ENCODE measurements at places on chromosomes 2 and 18.

GRCh38 chr2:113175042-113175628 is 1.4 kb downstream of the PSD4 start:
- DNase-seq = no peak

DNA sequence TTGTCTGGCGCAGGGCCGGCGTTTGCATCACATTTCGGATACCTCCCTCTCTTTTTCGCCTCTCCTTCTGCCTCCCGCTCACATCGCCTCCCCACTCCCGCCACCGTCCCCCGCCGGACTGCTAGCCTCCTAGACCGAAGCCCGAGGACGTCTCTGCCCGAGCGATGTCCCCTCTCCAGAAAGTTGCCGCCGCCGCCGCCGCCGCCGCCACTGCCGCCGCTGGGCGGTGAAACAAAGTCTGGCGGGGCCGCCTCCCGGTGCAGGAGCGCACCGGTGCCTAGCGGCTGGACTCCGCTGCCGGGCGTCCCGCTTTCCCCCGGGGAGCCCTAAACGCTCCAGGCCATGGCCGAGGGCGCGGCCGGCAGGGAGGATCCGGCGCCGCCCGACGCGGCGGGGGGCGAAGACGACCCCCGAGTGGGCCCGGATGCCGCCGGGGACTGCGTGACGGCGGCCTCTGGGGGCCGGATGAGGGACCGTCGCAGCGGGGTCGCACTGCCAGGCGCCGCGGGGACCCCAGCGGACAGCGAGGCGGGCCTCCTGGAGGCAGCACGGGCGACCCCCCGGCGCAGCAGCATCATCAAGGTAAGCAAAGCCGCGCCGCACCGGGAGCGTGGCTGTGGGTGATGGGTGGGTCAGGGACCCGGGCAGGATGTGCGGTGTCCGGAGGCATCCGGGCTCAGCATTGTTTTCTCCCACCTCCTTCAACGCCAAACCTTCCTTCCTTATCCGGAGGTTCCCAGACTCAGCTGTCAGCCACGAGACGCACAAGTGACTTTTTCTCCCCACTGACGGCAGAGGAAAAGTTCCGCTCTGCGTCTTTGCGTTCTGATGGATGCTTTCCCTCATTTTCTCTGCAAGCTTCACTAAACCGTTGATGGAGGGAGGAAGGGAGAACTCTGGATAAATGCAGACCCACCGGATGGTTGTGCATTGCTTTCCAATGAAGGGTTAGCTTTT is 643 bp downstream of the PLCL1 start:
- no peak for DNase-seq

- DNase-seq = no peak
Measured at GRCh38 chr2:161165266-161165665, 5.0 kb downstream of the TANK start.

GRCh38 chr2:138867341-138867740 is 87.2 kb upstream of the NXPH2 start:
- no peak for DNase-seq

GRCh38 chr2:15169326-15170069 is 391.6 kb downstream of the NBAS start:
- DNase-seq = no peak

DNA sequence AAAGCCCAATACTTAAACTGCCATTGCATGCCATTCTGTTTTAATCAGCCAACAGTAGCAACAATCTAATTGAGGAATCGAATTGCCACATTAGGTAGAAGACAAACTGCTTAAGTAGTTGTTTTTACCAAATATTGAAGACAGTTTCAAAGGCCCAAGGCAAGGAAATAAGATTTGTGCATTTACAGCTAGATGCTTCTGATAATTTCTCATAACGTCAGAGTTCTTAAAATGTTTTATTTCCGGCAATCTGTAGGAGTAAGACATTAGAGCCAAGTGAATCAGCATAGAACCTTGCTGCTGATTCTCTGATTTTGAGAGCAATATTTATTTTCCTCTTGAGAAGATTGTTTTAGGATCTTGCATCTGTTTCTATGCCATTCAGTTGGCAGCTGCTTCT is 174.3 kb downstream of the RBM43 start:
- no peak for DNase-seq

GRCh38 chr2:101549371-101549770 is 74.5 kb upstream of the RFX8 start:
- DNase-seq = no peak

DNA sequence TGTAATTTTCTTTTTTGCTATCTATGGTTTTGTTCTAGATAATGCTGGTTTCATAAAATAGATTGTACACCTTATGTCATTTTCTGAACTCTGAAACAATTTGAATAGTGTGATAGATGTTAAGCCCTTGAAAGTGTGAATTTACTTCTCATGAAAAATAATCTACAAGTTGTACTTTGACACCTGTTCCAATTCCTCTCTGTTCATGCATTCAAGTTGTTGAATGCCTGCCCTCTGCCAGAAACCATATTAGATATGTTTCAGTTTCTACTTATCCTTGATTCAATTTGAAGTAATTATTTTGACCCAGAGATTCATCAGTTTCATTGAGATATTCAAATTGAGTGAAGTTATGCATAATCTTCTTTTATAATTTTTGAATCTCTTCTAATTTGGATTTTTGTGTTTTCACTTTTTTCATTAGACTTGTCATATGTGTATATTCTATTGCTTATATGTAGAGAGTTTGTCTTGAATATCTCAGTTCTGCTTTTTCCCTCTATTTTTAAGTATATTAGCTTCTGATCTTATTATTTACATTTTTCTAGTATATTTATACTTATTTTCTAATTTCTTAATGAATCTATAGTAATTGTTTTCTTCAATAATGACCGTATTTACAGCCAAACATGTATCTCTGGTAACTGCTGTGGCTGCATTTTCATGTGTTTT is 143.3 kb upstream of the TACR1 start:
- DNase-seq = no peak

DNA sequence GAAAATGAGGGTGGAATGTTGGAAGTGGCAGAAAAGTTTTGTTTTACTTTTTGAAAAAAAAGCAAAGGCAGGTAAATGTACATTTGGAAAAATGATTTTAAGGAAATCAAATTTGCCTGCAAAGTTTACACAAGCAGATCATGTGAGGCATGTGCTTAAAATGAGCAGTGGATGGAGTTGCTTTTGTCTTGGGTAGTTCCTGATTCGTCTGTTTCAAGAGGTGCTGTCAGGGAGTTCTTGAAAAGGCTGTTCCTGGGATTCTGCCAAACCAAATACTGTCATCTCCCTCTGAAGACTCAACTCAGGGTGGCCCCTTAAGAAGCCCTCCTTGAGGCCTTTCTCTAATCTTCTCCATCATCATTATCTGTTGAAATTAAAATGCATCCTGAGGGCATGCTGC is 59.0 kb downstream of the TACR1 start:
- no peak for DNase-seq

DNA sequence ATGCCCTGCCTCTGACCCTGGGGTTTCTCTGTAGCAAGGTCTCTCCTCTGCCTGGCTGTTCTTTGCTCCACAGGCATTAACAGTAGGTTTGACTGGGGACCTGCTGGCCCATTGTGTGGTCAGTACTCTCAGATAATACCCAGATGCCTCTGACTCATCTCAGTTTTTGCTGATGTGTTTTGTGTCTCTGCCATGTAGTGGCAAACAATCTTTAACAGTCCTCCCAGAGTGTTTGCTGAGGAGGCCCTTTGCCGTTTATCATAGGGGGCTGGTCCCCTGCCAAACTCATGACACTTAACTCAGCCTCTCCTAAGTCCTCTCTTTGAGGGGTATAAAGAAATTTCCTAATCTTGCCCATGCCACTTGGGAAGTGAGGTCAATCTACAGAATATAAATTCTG is 793.7 kb upstream of the FANCL start:
- DNase-seq = no peak

DNA sequence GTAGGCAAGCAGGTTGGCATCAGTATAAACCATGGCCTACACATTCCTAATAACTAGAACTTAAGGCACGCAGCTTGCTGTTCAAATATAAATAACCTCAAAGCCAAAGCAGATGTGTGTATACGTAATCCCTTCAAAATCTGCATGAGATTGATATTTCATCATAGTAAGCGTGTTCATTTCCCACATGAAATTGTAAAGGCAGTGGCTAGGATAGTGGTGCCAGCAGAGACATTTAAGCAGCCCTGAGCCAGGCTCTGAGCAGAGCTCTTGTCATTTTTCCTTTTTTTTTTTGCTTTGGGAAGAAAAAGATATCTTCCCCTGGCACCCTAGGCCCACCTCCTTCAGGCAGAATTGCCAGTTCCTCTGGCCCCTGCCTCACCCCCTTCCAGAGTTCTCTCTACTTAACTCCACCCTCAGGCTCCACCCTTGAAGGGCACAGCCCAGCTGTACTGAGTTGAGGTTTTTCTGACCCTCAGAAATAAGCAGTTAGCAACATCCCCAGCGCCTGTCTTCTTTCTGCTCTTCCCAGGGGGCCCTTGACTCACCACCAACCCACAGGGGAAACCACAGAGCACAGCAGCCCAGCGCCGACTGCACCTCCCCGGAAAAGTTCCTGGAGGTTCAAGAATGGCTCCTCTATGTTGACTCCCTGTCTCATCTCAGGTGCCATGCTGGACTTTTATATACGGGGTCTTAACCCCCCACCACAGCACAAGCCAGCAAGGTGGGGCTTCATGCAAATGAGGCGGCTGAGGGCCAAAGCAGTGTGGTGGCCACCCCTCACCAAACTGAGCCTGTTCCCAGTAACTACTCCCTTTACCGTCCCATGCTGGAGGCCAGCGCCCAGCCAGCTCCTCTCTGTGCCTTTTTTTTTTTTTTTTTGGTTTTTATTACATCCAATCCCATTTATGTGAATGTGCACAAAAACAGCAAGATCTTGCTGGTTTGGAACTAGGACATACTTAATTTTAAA is 84.7 kb downstream of the EHD3 start:
- DNase-seq = no peak

DNA sequence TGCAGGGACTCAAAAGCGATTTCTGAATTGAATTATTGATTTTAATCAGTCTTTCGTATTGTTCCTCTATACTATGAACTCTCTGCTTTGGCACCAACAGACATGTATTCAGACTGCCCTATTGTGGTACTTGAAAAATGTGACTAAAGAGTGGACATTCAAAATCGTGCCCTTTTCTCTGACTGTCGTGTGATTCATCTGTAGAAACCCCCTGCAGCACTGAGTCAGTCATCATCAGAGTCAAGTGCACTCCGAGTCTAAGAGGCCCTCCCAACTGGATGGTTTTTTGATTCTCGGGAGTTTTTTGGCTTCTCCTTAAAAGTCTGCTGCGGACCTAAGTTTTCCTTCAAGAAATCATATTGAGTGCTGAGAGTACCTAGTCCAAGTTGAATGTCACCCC is 96.4 kb upstream of the FOSL2 start:
- DNase-seq = no peak

- no peak for DNase-seq
Measured at GRCh38 chr2:234019896-234020295, 30.6 kb upstream of the SPP2 start.

DNA sequence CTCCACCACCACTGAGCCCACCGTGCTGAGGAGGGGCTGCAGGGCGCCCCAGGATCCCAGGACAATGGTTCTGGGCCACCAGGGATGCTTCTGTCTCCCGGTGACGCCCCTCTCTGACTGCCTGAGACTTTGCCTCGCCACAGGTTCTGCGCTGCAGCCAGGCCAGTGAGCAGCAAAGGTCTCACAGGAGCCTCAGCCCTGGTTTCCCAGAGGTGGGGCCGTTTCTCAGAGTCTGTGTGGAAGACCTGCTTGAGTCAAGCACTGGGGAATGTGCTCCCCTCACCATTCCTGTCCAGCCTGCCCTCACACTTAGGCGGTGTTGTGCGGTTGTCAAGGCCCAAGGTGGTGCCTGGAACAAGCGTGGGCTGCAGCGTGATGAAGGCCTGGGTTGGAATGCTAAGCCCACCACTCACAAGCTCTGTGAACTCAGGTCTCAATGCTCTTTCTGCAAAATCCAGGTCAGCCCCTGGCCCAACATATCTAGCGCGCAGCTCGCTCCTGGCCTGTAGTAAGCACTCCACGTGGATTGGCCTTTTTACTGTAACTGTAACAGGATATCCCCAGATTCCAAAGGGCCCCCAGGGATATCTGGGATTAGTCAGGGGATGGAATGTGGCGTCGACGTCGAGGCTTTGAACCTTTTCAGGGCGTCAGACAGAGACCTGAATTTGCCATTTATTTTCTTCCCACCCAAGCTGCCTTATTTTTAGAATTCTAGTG is 47.6 kb downstream of the PLB1 start:
- DNase-seq = no peak

DNA sequence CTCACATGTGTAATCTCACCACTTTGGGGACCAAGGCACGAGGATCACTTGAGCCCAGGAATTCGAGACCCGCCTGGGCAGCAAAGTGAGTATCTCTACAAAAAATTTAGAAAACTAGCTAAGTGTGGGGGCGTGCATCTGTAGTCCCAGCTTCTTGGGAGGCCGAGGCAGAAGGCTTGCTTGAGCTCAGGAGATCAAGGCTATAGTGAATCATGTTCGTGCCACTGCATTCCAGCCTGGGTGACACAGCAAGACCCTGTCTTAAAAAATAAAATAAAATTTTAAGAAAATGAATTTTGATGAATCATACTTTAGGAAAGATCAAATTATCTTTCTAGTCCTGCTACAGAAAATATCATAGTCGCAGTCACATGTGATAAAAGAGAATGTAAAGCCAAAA is 46.9 kb downstream of the CABYR start:
- DNase-seq = no peak

- no peak for DNase-seq
Measured at GRCh38 chr18:25061395-25061794, 290.6 kb downstream of the ZNF521 start.

DNA sequence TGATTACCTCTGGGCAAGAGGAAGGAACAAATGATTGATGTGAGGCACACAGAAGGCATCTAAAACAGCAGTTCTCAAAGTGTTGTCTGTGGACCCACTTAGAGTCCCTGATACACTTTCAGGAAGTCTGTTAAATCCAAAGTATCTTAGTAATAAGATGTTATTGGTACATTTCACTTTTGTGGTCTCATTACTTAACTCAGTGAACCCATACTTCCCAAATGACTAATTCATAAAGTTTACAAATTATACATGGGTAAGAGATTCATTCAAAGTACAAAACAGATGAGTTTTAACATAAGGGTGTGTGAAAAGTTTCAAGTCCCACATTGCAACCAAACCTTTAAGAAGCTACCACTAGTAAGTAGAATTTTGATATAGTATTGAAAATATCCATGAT is 440.5 kb downstream of the NUP35 start:
- DNase-seq = no peak

DNA sequence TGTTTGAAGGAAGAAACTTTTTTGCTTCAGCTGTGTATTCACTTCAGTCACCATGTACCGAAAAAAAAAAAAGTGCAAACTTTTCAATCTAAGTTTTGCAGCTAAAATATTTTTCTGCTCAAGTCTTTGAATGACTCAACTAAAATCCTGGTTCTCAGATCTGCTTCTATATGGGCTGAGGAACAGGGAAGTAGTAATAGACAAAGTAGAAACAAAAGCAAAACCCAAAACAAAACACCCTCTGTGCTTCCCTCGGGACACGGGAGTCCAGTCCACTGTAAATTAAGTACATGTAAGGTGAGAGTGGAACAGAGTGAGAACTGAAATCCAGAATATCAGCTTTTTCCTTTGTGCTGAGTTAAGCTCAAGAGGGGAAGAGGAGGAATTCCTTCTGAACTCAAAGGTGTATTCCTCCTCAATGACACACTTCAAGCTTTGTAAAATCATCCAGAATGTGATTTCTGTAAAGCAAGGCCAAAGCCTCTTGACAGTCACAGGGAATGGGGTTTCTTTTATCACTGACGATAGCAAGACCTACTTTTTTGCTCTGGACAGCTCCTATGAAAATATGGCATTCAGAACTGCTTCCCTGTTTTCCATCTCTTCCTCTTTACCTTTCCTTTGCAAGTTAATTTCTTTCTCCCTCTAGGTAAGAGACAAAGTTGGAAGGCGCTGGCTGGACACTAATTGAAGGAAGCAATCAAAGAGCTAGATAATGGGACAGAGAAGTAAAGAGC is 433.5 kb upstream of the MMADHC start:
- no peak for DNase-seq

Data from SHP77 treated with DMSO at 0.1 percent for 48 hours (cell line).